Stimulated activated CD4-positive, alpha-beta T cell treated with anti-CD3 and anti-CD28 coated beads, Interleukin-2, amount 100 ng/mL, for 24 hours (primary cell): ENCODE measurements at places on chromosomes 7 and 10.

DNA sequence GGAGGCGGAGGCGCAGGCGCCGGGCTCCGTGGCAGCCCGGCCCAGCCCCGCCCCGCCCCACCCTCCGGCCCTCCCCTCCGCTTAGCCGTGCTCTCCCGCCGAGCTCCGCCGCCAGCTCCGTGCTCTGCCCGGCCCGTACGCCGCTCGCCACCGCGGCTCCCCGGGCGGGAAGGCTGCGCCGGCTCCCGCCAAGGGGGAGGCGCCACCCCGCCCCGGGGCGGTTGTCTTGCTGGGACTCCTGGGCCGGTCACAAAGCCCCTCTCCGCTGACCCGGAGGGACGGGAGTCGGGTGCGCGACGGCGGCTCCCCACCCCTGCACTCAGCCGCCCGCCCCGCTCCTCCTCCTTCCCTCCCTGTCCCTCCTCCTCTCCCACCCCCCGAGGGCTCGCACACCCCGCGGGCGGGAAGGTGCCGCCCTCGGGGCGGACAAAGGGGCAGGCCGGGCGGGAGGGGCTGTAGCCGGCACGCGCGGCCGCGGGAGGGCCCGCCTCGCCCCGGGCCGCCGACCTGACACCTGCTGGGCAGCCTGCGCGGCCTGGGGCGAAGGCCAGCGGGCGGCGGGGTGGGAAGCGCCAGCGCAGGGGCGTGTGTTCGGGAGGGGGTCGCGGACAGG is 11.5 kb upstream of the SP8 start:
- no peak for DNase-seq

GRCh38 chr7:137882806-137883205 is 36.0 kb upstream of the DGKI start:
- DNase-seq = no peak

- no peak for DNase-seq
These were observed 170.9 kb upstream of the CDK1 start for GRCh38 chr10:60607372-60607771.

- DNase-seq = no peak
These were observed 1.6 kb upstream of the COX19 start for GRCh38 chr7:976901-977325.

DNA sequence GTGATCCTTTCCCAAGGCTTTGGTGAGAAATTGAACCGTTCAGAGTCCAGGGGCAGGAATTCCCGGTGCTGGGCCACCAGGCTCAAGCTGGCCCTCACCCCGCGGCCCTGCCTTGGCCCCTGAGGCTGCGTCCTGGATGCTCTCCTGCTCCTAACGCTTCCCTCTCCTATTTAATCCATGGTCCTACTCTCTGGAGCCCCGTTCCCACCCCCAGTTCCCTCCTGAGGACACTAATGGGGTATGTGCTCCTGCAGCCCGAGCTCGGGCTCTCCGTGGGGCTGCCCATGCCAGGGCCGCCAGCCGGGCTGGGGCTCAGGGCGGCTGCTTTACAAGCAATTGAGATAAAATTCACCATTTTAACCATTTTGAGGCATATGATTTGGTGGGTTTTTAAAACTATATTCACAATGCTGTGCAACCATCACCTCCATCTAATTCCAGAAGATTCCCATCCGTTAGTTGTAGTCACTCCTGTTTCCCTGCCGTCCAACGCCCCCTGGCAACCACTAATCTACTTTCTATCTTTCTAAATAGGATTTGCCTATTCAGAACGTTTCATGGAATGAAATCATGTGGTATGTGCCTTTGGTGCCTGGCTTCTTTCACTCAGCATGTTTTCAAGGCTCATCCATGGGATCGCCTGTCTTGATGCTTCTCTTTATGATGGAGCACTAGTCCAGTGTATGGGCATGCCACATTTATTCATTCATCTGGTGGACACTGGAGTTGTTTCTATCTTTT is 33.0 kb downstream of the ADAMTS14 start:
- DNase-seq = no peak

GRCh38 chr7:100693312-100694097 is 545 bp downstream of the GIGYF1 start:
- DNase-seq = no peak

- no peak for DNase-seq
These were observed 21.6 kb upstream of the JAZF1 start for GRCh38 chr7:28202222-28202621.

DNA sequence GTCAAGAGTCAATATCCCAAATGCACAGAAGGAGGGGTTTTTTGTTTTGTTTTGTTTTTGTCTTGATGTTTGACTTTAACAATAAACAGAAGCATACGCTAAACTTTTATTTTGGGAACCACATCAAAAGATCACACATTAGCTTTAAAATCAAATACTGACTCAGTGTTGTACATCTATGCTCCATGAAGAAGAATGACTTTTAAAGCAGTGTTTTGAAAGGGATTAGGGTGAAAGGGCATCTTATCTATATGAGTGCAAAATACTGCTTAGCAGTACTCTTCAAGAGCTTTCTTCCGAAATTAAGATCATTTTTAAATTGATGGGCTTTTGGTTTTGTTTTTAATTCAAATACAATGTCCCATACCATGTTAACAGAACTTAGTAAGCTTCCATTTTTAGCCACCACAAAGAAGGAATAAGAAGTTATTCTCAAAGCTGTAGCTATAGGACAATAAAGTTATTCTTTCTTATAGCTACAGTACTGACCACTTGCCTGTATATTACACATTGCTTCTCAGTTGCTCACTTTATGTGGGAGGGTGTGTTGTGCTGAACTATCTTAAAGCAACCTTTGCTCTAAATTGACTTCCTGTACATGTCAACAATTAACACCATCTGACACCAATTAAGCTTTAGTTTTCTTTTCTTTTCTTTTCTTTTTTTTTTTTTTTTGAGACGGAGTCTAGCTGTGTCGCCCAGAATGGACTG is 144.3 kb upstream of the KAT6B start:
- DNase-seq = no peak

- no peak for DNase-seq
These were observed 6.4 kb upstream of the PRTFDC1 start for GRCh38 chr10:24958721-24959381.

GRCh38 chr7:107951172-107951787 is 51.7 kb downstream of the LAMB1 start:
- no peak for DNase-seq

- DNase-seq = no peak
These were observed 79.5 kb downstream of the SGMS1 start for GRCh38 chr10:50544095-50544856.

DNA sequence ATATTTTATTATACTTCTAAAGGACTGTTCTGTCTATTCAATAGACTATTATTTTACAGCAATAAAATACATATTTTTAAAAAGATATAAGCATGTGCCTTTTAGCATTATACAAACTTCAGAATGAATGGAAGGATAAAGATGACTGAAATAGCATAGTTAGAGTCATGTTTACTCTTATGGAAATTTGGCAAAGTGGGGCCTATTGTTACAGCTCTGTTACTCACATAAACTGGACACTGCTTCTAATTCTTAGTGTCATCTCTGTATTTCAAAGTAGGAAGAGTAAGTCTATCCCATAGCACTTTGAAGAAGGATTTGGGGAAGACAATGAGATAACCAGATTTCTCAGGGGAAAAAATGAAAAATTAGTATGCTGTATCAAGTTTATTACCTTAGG is 168.2 kb downstream of the SKAP2 start:
- no peak for DNase-seq

GRCh38 chr10:111511751-111512150 is 434.9 kb downstream of the ADRA2A start:
- DNase-seq = no peak

GRCh38 chr7:33109758-33110238 is 594 bp upstream of the RP9 start:
- no peak for DNase-seq

DNA sequence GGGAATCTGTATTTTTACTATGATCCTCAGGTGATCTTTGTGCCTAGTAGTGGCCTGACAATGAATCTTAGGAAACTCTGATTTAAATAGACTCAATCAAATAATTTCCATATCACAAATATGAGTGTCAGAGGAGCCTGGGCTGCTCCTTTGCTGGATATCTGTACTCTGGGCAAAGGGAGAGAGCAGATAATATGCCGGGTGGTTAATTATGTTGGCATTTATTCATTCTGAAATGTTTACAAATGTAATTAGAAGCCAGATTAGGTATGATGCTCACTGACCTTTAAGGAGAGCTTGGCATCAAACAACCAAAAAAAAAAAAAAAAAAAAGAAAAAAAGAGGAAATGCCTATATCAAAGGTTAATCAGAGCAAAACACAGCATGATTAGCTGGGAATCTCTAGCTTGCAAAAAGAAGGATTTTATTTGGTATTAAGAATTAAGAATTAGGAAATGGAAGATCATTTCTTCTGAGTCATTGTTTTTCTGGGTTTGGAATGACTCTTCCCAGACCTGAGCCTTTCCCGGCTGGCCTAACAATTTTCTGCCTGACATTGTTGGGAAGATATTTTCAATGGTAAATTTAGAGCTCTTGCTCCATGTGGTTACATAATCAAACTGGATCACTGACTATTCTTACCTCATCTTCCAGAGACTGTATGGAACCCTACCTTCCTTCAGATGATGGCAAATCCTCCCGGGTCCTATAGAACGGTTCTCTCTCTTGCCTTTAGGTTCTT is 365.3 kb downstream of the REEP3 start:
- no peak for DNase-seq

GRCh38 chr7:47556511-47557180 is 25.3 kb downstream of the TNS3 start:
- DNase-seq = no peak

DNA sequence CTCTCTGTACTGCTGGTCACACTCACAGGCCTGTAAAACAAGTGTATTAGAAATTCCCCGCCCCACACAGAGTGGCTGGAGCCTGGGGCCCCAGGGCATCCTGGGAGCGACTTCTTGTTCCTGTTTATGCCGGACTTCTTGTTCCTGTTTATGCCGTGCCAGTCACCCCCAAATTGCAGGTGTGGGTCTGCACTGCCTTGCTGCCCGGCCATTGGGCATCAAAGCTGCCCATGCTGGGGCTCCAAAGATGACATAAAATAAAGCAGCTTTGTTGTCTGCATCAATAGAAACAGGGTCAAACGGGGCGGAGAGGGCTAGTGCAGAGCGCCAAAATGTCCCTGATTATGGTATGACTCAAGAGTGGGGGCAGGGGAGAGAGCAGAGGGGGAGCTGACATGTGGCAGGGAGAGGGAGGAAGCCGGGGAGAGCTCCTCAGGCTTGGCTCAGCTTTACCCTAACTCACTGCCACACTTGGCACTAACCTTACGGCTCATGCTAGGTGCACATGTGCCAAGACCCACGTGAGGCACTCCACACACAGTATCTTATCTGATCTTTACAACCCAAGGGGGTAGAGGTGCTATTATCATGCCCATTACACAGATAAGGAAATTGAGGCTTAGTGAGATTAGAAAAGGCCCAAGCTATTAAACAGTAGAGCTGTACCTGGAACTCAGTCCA is 98.4 kb downstream of the PIP4K2A start:
- no peak for DNase-seq

GRCh38 chr7:17069146-17069545 is 187.4 kb upstream of the AGR3 start:
- no peak for DNase-seq

DNA sequence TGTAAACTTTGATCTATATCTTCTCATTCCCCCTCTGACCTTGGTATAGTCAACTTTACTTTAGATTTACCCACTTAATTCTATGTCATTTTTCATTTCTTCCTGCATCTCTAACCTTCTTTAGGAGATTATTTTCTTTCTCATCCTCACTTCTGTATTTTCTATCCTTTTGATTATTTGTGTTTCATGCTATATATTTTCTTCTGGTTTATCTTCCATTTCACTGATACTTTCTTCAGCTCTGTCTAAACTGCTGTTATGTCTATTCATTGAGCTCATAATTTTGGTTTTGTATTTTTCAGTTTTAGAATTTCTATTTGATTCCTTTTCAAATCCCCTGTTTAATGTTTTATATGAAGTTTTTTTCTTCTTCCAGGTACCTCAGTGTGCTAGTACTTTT is 171.1 kb upstream of the LYZL1 start:
- no peak for DNase-seq

DNA sequence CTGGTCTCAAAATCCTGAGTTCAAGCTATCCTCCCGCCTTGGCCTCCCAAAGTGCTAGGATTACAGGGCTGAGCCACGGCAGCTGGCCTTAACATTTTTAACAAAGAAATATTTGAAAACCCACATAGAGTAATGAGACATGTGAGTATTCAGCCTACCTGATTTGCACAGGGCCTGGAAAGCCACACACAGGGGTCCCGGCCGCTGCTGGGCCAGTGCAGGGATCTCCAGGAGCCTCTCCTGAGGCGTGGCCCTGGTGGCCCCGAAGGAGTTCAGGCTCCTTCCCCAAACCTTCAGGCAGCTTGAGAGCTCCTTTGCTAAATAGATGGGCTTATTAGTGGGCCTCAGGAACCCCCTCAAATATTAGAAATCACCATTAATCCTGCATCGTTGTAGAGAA is 18.7 kb downstream of the CNPY1 start:
- DNase-seq = no peak

- no peak for DNase-seq
These were observed 47.6 kb downstream of the PLXNA4 start for GRCh38 chr7:132528695-132529094.

GRCh38 chr7:27961255-27961654 is 219.3 kb downstream of the JAZF1 start:
- no peak for DNase-seq

GRCh38 chr7:155713384-155713783 is 68.9 kb downstream of the RBM33 start:
- DNase-seq = no peak

- no peak for DNase-seq
These were observed 40.8 kb upstream of the HSPA12A start for GRCh38 chr10:116783011-116783655.

DNA sequence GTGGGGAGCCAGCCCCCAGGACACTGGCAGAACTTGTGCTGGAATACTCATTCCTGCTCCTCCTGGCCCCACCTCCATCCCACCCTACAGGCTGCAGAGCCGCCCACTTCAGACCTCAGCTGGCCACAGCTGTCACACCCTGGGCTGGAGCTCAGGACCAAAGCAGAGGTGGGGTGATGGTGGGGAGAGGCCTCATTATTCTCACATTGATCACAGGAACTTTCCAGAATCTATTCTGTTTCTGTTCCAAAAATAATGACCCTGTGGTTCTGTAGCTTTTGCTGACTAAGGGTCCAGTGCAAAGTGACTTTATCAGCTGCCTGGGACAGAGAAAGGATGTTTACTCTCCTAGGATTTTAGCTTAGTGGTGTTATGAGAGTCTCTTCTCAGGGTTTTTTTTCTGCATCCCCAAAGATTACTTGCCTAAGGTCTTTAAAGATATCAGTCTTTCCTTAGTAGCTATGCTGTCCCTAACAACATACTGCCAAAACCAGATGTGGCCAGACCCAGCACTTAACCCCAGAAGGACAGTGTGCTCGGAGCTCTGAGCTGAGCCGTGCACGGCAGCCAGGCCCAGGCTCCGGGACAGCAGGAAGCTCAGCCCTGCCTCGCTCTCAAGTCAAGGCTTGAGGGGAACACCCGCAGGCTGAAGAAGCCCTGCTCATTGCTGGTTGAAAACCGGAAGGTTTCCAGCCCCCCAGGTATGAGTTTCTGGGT is 223.3 kb downstream of the MLLT10 start:
- DNase-seq = no peak
